ENCODE measurements at places on chromosomes 4 and X.

DNA sequence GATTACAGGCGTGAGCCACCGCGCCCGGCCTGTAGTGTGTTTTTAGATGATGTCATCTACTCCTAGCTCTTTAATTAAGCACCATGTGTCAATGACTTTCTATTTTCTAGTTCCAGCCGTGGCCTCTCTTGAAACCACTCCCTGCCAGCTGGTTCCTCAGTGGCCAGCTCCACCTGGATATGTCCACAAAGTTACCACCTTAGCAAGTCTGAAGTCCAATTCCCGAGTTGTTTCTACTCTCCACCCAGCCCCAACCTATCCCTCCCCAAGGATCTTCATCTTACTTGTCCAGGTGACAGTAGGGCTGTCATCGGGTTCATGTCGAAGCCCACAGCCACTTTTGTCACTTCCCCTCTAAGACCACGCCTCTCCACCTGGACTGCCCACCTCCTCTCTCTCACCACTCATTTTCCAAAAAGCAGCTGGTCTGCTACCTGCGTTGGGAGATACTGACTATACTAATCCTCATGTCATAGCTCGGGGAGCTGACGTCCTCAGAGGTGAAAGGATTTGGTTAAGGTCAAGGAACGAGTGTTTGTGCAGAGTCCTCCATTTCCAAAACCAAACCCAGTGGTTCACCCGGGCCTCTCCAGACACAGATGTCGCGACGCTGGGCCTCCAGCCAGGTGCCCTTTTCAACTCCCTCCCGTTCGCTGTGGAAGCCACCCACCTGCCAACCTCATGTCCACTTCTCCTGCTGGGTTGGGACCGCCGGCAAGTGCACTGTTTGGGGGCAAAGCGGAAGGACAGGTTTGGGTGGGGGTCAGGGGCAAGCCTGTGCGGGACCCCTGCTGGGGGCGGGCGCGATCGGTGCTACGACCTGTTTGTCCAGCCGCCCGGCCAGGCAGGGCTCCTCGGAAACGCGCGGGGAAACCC lies 704 bp downstream of the FAM3A start:
- no peak for DNase-seq

- DNase-seq, result no peak
These were observed 100.8 kb downstream of the PSAPL1 start for GRCh38 chr4:7333801-7334421.

DNA sequence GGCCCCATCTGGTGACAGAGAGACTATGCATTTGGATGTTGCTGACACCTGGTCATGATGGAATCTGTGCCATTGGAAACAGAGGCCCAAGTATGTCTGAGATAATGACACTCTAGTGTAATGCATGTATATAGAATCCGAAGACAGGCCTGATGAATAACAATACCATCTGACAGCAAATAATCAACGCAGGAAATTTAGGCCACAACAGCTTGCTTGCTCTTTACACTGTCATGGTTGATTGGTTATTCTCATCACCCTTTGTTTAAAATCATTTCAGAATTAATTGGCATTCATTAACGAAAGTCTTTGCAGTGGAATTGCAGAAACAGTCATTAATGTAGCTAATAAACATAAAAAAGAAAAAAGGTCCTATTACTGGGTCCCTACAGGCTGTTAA lies 194.8 kb downstream of the AFF2 start:
- DNase-seq, result no peak

DNA sequence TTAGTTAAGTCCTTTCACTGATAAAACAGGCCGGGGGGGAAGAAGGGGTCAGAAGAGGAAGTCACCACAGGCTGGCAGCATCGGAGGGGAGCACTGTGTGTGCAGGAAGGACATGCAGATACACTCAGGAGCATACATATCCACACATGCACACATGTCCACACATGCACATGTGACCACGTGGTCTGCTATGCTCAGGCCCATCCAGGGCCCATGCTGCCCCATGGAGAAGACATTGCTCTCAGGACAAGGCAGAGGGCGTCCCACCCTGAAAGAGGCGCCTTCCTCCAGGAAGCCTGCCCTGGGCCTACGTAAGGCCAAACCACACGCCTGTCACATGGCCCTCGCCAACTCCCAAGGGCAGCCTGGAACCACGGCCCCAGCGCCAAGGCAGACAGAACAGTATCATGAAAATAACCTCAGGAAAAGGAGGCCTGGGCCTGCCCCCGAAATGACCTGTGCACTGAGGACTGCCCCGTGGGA lies 15.8 kb downstream of the WDR1 start:
- DNase-seq, result no peak

DNA sequence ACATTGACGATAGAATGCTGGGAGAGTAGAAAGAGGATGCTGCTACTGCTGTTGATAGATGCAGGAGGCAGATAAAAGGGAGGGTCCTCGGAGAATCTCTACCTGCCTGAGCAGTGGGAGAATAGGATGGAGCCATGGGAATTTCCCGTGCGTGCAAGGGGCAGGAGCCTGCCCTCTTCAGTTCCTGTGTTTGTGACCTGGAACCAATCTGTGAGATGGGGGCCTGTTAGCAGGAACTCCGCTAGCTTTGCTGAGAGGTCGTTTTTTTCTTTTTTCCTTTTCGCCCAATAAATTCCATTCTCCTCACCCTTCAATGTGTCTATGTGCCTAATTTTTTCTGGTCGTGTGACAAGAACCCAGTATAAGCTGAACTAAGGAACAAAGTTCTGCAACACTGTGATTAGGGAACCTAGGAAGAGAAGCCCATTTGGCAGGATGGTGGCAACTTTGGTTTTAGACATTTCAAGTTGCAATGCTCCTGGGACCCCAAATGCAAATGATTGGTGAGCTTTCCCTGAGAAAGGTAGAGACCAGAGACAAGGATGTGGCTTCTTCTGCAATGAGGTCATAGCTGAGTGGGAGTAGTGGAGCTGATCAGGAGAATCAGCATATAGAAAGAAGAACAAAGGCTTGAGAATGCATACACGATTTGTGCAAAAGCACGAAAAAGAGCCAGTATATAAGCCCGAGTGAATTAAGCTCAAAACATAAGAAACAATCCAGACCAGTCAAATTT lies 23.9 kb downstream of the SLC39A8 start:
- DNase-seq, result no peak

DNA sequence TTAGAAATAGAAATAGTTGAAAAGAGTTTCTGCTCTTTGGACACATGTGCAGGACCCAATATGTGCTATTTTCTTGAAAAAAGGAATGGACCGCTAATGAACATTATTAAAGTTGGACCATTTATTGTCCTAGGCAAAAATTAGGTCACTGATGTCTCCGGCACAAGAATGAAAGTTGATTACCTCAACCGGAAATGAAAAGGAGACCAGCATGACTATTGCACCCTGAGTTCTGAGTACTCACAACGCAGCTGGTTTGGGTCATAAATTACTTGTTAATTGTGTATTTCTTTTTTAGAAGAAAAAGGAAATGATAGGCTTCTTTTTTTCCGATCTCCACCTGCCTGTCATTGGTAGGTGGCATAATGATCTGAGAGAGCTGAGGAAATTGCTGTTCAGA lies 232.7 kb downstream of the ARHGAP24 start:
- no peak for DNase-seq

DNA sequence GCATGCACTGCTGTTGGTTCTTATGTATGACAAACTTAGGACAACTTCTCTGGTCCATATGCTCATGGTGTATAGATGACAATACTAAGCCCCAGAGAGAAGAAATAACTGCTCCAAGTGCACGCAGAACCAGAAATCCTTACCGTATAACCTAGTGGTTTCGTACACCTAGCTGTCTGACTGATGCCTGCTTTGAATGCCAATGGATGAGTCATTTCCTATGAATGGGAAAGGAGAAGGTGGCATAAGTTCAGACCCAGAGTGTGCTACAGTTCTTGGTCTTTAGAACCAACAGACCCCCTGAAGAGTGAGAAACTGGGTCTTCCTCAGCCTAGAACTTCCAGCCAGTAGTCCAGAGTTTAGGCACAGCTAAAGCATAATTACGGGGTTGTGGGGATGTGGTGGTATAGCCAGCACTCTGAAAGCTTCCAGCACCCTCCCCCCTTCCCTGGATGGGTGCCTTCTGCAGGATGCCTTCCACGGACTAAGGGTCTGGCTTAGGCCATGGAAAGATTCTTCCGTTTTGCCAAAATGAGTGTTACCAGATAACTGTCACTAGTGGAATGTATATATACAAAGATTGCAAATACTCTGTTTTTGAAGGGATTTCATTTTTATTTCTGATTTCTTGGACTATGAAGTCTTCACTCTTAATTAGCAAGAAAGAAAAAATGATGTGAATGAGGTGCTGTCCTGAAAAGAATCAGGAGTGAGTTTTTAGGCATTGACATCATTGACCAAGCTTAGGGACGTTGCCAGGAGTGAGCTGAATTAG lies 84.6 kb upstream of the PACRGL start:
- DNase-seq, result no peak

DNA sequence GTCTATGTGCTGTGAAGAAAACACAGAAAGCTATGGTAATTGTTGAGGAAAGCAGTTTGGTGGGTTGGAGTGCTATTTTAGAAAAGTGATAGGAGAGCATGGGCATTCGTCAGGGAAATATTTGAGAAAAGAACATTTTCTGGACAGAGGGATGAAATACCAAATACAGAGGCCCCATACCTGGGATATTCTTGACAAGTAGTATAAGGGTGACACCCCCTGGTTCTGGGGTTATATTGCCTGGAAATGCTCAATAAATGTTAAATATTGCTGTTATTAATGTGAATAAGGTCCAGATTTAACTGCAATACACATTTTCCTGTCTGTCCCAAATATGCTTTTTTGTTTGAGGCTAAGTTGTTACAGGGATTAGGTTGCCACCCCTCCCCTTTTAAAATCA lies 42.9 kb downstream of the WWC2 start:
- DNase-seq, result no peak

DNA sequence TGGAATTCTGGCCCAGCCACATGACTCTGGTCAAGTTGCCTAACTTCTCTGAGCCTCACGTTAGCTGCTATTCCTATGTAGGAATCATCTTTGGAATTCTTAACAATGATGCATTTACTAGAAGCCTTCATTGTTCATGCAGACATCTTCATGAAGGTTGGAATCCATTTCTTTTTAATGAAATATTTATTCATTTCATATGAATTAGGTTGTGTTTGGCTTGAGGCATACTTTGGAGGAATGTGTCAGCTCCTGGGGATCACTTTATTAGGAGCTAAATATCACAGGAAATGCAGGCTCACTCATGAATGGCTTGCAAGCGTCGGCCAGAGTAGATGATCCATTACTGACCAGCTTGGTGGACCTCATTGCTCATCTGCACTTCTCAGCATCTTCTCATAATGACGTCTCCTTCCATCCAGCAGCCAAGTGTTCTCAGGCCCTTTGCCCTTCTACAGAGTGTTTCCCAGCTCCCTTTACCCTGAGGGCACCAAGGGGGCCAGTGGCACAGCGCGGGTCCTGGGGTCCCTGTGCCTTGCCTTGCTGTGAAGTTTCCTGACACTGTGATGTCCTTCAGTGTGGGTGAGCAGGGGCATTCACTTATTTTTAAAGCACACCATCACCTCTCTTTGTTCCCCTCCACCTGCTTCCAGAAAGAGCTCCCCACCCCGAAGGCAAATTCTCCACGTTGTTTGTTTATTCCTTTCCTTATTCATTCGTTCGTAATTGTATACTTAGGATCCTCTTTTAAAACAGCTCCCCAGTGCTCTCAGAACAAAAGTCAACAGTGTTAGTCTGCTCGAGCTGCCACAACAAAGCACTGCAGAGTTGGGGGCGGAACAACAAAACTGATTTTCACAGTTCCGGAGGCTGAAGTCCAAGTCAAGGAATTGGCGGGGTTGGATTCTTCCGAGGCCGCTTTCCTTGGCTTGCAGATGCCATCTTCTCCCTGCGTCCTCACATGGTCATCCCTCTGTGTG lies 106.8 kb downstream of the STK32B start:
- DNase-seq, result no peak

DNA sequence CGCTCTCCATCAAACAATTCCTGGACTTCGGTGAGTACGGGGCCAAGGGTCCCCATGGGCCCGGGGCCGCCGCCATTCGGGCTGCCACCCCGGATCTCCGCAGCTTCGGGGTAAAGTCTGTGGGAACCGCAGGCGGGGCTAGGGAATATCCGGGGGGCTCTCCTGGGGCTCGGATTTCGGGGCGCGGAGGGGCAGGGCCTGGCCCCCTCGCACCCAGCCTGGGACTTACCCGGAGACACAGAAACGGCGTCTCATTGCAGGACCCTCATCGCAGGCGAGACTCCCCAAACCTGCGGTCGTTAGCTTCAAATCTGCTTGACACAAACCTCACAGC lies 413 bp downstream of the PDK3 start:
- peak; percentile 18 for DNase-seq

- no peak for DNase-seq
These were observed 4.6 kb upstream of the CDKL2 start for GRCh38 chr4:75634951-75635350.

- DNase-seq, result no peak
These were observed 140.8 kb upstream of the SFRP2 start for GRCh38 chr4:153929675-153930074.

DNA sequence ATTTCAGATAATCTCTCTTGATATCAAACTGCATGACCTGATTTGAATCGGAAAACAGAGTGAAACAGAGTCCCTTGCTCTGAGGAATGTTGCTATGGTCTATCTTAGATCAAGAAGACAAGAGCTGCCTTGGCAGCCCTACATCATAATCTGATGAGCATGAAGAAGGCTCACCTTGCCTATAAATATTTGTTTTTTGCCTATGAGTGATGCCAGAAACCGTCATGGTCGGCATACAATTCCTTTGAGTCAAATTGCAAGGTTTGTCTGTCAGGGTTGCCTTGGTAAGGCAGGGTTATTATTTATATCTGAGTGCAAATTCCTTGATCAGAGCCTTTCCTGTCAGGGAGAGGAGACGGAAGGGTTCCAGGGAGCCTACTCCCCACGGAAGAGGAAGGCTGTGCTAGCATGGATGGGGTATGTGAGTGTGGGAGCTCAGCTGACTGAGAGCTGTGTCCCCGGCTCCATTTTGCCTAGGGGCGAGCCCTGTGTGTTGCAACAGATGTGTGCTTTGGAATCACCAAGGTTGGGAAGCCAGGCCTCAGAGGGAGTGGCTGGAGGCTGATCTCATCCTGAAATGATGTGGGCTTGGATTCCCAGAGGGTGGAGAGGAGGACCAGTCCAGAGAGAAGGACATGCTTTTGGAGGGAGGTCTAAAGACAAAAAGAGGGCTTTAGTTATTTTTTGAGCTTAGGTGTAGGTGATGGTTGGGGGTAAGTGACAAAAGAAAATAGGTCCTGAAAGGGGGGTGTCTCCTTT lies 43.6 kb downstream of the RTL9 start:
- no peak for DNase-seq

DNA sequence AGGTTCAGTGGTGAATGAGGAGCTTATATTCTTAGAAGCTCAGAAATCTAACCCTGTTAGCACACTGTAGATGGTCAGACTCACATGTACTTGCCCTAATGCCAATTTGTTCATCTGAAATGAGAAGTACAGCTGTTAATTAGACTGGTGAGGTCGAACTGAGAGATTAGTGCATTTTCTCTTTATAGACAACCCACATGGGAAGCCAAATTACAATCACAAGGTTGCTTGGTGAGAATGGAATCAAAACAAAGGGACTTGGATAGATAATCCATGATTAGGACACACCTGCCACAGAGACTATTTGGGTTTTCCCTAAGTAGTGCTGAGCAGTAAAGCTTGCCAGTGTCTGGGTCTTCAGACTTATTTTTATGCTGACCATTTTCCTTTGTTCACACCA lies 88.3 kb downstream of the POLA1 start:
- DNase-seq, result no peak

- DNase-seq, result no peak
These were observed 16.8 kb downstream of the SMIM20 start for GRCh38 chr4:25930731-25931354.
